ENCODE measurements at places on chromosomes 2 and 18.
A peak's percentile ranks its signal among the peaks of the same experiment; 100 is the strongest.

DNA sequence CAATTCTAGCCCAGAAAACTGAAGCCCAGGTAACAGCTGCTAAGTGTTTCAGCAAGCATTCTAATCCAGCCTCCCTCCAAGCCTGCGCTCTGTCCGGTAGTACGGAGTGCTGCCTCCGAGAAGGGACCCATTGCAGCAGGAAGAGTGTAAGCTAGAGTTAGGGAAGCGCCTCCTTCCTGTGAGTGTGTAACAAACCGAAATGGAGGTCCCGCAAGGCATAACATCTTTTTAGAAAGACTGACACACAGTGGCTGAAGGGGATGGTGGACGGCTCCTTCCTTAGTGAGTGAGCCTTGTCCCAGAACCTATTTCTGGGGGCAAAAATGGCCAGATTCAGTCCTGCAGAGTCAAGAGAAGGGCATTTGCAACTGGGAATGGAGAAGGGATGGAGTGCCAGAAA lies 12.2 kb downstream of the PKDCC start:
- DNase-seq: no peak

DNA sequence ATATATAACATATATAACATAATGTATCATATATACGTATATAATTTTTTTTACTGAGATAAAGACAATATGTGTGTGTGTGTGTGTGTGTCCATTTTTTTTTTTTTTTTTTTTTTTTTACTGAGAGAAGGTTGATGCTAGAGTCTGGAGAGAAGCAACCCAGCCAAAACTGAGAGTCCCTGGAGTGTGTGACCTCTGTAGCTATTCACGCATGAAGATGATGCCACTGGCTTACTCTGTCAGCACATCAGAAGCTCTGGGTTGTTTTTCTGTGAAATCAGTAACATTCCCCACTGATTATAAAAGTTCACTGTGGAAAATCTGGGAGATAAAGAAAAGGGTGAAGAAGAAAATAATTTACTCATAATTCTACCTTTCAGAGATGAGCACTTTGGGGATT lies 27.2 kb downstream of the CCDC195 start:
- no peak for DNase-seq

GRCh38 chr18:29608982-29609381 lies 1432.1 kb upstream of the CDH2 start:
- DNase-seq: no peak

DNA sequence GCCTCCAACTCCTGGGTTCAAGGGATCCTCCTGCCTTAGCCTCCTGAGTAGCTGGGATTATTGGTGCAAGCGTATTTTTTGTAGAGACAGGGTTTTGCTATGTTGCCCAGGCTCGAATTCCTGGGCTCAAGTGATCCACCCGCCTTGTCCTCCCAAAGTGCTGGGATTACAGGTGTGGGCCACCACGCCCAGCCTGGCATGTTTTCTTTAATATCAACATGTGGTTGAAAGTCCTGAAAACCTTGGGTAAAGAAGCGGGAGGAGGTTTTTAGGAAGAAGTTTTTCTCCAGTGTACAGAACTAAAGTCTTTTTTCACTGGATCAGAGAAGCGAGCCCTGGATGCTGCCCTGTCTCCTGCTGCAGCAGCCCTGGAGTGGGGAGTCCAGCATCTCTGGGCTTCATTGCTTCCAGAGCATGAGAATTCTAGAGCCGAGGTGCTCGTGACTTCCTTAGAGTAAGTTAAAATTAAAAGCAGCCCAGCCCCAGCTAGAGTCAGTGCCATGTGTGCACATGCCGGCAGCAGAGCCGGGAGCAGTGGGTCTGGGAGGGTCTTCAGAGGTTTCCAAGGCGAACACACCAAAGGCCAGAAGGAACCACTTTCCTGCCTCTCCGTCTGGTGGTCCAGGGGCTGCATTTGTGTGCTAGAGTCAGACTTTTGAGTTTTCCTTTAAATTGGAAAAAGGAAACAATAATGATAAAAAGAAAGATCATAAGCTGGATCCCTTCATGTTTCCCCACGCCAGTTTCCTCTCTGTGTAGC lies 31.2 kb downstream of the ITGB1BP1 start:
- no peak for DNase-seq

DNA sequence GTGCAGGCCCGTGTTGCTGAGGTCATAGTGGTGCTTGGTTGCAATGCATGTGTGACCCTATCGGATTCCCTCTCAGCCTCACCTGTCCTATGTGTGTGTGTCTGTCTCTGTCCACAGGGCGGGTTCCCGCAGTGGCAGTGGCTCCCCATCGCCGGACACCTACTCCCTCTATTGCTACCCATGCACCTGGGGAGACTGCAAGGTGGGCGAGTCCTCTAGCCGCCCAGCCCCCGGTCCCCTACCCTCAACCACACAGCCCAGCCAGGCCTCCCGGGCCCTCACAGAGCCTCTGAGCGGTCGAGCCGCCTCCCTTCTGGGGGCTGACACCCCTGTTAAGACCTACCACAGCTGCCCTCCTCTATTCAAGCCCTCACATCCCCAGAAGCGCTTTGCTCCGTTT lies 14.2 kb downstream of the GAREM2 start:
- no peak for DNase-seq

DNA sequence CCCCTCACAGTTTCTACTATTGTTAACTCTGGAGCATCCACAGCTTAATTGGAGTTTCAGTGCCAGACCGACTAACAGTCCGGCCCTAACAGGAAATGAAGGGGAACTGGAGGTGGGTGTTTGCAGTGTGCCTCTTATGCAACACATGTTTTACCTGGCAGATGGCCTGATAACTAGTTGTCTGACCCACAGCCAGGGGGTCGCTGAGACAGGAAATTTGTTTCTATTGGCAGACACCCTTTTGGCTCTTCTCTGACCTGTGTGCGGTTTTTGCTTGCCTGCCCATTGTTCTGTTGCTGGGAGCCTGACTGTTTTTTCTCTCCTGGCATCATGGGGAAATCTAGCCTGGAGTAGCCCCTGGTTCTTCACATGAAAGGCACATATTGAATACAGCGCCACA lies 1329.8 kb downstream of the DSC3 start:
- DNase-seq: no peak

DNA sequence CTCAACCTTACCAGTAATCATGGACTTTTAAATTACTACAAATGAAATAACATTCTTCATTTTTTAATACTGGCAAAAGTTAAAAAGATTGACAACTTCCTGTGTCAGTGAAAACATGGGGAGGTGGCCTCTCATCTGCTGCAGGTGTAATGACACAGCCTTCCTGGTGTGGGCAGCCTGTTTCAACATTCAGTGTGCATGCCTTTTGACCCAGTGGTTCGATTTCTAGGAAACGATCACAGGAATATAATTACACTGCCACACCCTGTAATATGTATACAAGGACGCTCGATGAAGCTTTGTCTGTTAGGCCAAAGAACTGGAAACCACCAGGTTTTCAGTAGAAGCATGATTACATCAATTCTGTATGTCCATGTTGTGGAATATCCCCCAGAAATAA lies 68.7 kb downstream of the MTHFD2 start:
- no peak for DNase-seq

GRCh38 chr2:118861731-118862130 lies 14.3 kb upstream of the EN1 start:
- no peak for DNase-seq

GRCh38 chr2:141589314-141589713 lies 541.5 kb downstream of the LRP1B start:
- no peak for DNase-seq

GRCh38 chr2:46163804-46164528 lies 133.2 kb upstream of the EPAS1 start:
- DNase-seq: no peak

DNA sequence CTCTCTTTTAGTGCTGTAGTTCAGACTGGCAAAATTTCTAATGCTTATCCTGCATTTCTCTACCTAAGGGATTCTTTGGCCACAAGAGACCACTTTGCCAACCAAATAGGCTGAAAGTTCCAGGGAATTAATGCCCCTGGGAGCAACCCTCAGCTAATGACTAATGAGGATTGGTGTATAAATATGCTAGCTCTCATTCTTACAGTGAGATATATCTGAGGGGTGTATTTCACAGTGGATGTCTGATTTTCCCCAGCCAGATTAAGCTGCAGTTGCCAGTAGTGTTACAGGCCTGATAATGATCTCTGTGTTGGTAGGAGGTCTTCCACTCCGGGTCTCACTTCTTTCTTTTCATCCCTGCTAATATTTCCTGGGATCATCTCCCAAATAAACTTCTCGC lies 90.4 kb downstream of the GULP1 start:
- DNase-seq: no peak

DNA sequence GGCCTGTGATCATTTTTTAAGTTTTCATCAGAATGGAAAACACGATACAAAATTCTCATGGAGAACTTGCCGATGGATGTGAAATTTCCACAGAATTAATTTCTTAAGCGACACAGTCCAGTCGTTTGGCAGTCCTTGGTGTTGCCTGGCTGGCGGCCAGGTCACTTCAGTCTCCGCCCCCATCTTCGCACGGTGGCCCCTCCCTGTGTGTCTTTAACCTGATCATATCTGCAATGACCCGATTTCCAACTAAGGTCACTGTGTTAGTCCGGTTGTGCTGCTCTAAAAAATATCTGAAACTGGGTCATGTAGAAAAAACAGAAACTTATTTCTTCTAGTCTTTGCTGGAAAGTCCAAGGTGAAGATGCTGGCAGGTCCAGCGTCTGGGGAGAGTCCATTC lies 44.5 kb upstream of the COPS8 start:
- no peak for DNase-seq

DNA sequence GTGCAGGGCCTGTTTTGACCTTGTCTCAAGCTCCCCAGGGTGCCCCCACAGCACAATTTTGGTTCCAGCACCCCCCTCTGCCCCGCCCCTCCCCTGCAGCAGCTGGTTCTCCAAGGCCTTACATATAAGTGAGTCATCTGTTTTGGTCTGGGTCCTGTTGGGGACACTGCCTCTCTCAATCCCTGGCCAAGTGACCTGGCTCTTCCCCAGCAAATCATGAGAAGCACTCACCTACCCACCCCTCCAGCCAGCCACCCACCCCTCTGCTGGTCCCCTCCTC lies 90.5 kb downstream of the INHBB start:
- DNase-seq: no peak

DNA sequence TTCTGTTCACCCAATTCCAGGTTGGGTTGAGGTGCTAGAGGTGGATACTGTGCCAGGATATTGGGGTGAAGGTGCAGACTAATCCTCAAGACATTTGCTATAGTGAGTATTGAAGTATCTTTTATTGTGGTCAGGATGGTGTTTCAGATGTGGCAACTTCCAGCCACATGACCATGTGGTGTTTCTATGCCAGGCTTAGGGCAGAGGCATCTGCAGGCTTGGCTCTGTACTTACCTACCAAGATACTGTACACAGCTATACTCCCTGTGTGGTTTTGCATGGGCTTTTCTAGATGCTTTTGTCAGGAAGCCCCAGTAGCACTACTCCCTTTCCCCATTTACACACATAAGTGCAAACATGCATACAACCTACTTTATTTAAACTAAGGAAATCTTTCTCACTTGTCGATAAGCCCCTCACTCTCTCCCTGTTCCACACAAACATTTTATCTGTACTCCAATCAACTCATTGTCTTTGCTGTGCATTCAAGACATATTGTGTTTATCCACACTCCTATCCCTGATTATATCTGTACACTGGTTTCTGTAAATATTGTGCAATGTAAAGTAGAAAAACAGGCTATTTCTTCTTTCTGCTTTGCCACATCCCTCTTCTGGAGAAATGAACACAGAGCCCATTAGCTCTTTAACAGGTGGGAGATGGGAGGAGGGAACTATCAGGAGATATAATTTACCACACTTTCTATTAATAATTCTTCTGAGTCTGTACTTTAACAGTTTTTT lies 12.3 kb downstream of the ARL6IP6 start:
- no peak for DNase-seq

GRCh38 chr2:149037851-149038250 lies 648 bp upstream of the LYPD6B start:
- DNase-seq: no peak

- DNase-seq: no peak
Measured at GRCh38 chr18:50644807-50645206, 84.9 kb downstream of the MAPK4 start.

GRCh38 chr2:105129722-105130232 lies 91.9 kb downstream of the MRPS9 start:
- DNase-seq: no peak

- no peak for DNase-seq
Measured at GRCh38 chr2:23465936-23466335, 81.0 kb downstream of the KLHL29 start.

DNA sequence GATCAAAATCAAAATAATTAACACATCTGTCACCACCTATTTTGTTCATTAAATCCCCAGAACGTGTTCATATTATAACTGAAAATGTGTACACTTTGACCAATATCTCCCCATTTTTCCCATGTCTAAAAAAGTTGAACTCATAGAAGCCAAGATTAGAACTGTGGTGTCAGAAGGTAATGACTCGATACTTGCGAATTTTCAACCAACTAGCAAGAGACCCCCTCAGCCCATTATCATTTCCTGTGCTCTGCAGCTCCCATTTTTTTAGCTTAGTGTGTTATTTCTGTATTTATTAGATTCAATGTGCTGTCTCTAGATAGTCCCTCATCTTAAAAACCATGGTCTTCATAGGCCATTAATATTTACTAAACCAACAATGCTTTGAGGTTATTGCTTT lies 248.7 kb upstream of the PIK3C3 start:
- no peak for DNase-seq

- peak; percentile 13 for DNase-seq
Measured at GRCh38 chr2:72770879-72771461, 54.9 kb downstream of the EXOC6B start.

- no peak for DNase-seq
Measured at GRCh38 chr2:120305296-120305695, 40.6 kb upstream of the INHBB start.

- DNase-seq: no peak
Measured at GRCh38 chr2:239674981-239675825, 274.4 kb upstream of the HDAC4 start.

- DNase-seq: no peak
Measured at GRCh38 chr2:98357849-98358248, 11.6 kb downstream of the CNGA3 start.
